ENCODE measurements at places on chromosomes 12 and 14.

- no peak for DNase-seq
These were observed 54.0 kb downstream of the ADCK1 start for GRCh38 chr14:77853919-77854318.

DNA sequence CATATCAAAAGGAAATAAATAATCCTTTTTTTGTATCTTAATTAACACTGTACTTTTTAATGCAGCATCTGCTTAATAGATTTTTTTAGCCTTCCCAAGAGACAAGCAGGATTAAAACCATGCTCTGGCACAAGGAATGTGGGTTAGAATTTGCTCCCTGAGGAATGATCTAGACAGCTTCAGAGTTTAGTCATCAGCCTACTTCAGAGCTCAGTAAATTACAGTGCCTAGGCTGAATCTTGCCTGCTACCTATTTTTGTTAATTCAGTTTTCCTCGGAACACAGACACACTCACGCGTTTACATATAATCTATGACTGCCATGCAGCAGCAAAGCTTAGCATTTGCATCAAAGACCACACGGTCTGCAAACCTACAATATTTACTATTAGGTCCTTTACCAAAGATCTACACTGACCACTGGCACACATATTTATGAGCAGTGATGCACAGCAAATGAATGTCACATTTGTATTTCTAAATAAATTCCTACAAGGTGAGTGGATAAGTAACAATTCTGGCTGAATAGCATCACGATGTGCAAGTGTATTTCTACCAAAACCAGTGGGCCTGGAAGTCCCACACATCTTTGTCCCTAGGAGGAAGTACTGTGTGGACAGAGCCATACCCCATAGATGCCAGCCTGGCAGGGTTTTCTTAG lies 309.8 kb upstream of the TMEM132C start:
- no peak for DNase-seq

GRCh38 chr14:59330455-59330854 lies 134.7 kb downstream of the GPR135 start:
- DNase-seq = no peak

DNA sequence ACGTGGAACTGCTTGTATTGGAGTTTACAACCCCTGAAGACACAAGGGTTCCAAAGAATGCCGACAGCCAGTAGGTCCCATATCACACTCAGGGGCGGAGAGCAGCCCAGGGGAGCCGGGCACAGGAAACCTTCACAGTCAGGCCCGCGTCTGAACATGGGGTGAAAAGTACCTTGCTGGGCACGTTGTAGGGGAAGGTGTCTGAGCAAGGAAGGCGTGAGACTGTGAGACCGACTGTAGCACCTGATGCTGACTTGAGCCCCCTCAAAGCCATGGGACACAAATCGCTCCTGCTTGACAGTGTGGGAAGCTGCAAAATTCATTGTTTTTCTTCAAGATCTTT lies 14.7 kb downstream of the RIMBP2 start:
- DNase-seq = no peak

DNA sequence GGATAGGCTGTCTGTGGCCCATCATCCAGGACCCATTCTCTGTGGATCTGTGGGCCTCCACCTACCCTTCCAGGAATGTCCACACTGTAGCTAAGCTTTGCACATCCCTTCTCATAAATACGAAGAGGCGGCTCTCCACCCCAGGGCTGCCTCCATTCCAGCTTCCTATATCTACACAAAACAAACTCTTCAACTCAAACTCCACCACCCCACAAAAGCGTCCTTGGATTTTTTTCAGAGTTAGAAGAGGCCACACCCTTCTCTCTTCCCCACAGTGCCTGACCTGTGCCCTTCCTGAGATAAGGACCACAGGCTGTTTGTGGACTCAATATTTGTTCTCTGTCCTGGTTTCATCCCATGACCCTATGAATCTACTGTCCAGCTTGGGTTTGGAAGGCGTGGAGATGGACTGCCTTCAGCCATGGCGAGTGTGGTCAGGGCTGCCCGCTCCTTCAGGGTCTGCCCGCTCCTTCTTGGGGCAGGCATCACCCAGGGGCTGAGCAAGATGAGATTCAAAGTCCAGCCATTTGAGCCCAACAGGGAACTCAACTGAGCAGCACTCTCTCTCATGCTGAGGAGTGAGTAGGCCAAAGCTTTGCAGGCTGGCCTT lies 13.0 kb upstream of the SERPINA12 start:
- no peak for DNase-seq

Measured in NCI-H187 treated with DMSO at 0.1 percent for 48 hours (cell line).